Sciatic nerve (tissue), 2 donors: ENCODE measurements at places on chromosomes 3 and 15. TPM values are rescaled to one million over a fixed set of nuclear protein-coding genes. Genes with fewer than 3 reads are reported as not detected.

The ATXN7 gene
- 52.0 TPM for total RNA-seq

DNA sequence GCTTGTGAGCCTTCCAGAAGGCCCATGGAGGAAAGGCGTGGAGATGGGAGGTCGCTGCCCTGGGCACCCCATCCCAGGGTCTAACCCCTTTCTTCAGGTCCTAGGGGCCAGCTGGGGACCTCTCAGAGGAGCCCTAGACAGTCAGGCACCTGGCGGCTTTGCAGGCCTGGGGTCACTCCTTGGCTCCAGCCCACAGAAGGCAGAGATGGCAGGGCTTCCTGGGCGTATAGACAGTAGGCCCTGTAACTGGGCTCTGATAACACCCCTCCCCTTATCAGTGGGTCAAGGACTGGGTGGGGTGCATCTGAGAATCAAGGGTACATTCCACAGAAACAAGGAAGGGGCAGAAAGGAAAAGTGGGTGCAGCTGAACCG is 16.7 kb downstream of the ZDHHC19 start:
- DNase-seq, result no peak

DNA sequence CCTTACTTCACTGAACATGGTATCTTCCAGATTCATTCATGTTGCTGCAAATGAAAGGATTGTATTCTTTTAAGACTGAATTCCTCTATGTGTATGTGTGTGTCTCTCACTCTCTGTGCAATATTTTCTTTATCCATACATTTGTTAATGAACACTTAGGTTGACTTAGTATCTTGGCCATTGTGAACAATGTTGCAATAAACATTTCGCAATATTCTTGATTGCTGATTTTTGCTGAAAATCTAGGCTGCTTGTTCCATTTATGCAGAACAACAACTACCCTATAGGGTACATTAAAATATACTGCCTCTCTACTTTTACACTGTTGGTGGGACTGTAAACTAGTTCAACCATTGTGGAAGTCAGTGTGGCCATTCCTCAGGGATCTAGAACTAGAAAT is 732.4 kb downstream of the CADM2 start:
- DNase-seq, result no peak

DNA sequence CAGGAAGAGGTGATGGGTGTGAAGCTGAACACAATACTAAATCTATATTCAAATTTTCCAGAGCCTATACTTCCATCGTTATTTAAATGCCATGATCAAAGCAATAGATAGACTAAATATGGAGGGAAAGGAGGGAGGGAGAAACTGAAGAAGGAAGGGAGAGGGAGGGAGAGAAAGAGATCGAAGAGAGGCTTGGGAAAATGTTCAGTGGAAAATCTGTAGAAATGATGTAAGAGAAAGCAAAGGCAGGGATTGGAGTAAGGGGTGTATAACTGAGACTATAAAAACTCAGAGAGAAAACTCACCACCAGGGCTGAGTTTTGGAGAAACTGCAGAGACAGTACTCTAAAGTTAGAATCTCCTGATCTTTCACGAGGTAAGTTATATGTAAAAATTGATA is at the start of gene OSTN:
Gene OSTN, plus strand, starts transcription at position 310 of the 400 bp plus-strand sequence. CDS start 13,292 bp downstream, outside the sequence.
- DNase-seq, result no peak

- no peak for DNase-seq
Observed at GRCh38 chr3:81485444-81485865, 276.0 kb downstream of the GBE1 start.

- DNase-seq, result no peak
Observed at GRCh38 chr15:41512940-41513505, 604 bp downstream of the LTK start.

GRCh38 chr3:100627491-100627890 is 18.1 kb downstream of the ADGRG7 start:
- no peak for DNase-seq
